ENCODE measurements at places on chromosomes 2 and 18.
A peak's percentile ranks its signal among the peaks of the same experiment; 100 is the strongest.

GRCh38 chr2:4507661-4508060, 804.3 kb downstream of the DCDC2C start:
- no peak for DNase-seq

DNA sequence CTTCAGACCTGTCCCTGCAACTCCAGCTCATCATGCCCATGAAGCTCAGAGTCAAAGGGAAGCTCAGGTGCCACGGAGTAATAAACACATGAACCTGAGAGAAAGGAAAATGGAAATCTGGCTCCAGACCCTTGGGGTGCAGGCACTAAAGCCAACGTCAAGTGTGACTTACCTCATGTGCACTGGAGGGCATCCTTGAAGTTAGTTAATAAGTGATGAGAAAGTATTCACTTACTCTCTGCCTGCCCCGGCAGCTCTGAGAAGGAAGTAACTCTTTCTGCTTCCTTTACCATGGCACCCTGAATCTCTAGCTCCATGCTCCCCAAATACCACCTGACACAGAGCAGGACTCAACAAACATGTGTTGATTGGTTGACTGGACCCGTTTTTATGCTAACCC, 21.4 kb upstream of the AGAP1 start:
- no peak for DNase-seq

DNA sequence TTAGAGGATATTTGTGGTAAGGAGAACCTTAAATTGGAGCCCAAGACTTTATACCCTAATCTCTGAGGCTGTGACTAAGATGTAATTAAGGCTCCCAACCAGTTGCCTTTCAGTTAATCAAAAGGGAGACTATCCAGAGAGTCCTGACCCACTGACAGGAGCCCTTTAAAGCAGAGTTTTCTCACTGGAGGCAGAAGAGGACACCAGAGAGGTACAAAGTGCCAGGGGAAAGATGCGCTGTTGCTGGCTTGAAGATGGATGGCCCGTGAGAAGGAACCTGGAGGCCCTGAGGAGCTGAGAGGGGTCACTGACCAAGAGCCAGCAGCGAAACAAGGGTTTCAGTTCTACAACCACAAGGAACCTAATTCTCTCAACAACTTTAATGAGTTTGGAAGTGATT, 137.3 kb downstream of the TMEM131 start:
- DNase-seq: no peak

DNA sequence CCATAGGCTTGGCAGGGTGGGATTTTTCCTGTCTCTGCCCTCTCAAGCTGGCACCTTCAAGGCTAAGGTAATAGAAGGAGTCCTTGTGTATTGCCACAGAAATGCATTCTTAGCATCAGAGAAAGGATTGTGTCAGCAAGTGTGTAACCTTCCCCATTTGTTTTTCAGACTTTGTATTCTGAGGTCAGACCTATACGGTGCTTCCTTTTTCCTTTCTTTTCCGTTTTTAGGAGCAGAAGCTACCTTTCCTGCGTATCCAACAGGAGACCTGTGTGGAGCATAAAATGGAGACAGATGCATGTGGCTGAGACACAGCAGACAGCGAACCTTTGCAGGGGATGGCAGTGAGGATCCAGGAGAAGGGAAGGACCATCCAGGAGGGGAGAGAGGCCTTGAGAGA, 46.6 kb downstream of the ARL5A start:
- DNase-seq: no peak

DNA sequence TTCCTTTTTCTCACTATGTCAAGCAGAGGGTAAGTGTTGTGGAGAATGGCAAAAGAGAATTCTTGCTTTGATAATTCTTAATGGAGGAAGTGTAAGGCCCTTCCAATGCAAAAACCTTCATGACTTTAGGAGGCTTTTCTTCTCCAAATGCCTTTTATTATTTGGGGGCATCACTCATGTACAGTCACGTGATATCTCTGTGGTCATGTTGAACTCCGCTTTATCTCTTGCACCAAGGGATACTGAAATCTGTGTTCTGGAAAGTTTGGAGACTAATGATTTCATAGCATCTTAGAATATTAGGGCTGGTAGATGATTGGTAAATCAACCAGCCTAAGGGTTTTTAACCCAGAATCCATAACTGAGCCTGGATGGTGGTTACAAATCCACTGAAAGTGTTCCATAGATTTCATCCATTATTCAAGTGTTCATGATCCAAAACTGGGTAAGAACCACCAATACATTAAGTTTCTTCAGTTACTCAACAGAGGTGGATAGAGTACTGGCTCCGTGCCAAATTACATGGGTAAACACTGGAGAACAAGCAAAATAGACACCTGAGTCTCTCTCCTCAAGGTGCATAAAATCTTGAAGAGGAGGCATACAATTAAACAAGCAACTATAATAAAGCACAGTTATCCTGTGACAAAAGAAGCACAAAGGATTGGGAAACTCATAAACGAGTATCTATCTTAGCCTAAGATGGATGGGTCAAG, 169.6 kb upstream of the EPHA4 start:
- no peak for DNase-seq

- no peak for DNase-seq
Measured at GRCh38 chr2:168471163-168471475, 15.0 kb downstream of the CERS6 start.

- no peak for DNase-seq
Measured at GRCh38 chr2:46735730-46736493, 179.7 kb downstream of the MCFD2 start.

- DNase-seq: peak; percentile 70
Measured at GRCh38 chr2:98731041-98731893, at the start of gene MGAT4A. Gene MGAT4A (minus strand): TSS chr2:98731132. CDS start chr2:98726332, 4,800 bp downstream.

DNA sequence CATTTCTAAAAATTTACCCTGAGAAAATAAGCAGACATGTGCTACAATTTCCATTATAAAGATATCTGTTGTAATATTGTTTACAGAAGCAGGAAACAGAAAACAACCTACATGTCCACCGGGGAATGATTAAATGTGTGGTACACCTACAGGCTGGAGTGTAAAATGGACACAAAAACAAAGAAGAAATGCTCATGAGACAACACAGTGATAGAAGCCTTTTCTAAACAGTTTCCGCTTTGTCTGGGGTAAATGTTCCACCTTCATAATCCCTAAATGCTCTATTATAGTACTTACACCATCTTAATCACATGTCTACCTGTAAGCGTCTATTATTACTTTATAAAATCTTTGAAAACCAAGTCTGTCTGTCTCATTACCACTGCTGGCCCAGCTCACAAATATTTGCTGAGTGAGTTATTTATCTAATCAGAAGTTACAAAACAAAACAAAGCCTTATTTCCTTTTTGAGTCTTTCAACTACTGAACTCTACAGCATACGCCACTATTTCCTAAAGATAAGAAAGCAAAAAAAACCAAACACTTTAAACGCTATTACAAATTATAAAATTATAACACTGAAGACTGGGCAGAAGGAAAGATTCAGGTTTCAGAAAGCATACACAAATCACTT, 95.3 kb downstream of the PIGN start:
- DNase-seq: no peak

- DNase-seq: no peak
Measured at GRCh38 chr2:98091738-98092137, 4.8 kb downstream of the VWA3B start.

DNA sequence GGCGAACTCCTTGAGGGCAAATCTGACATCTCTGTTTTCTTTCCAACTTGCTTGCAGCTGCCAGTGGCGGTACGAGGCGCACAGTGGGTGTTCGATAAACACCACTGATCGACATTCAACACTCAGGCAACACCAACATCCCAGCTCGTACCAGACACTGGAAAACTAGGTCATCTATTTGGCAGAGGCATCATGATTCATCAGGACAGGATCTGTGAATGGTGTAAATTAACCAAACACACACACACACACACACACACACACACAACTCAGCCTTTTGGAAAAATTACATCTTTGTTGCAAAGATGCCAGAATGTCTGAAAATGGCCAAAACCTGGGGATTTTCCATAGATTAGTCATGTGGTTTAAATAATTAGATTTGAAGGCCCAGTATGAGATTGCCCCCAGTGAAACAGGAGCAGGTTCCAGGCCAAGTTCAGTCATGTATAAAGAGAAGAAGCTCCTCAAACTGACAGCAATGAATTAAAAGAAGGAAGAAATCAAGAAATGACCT, 150.5 kb upstream of the NCKAP5 start:
- no peak for DNase-seq

DNA sequence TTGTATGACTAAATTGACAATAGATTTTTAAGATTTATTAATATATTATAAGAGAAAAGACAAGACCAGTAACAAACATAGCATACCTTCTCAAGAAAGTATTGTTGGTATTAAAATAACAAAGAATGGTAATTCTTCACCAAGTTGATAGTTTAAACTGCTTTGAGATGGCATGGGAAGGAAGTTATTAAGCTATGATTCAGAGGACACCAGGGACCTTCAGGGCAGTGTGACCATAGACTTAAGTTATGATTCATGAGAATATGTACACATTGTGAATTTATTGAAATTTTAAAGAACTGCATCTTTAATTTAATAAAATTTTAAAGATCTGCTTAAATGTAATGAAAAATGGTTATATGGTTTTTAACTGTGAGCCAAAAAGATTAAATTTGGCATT, 205.7 kb downstream of the DSEL start:
- no peak for DNase-seq

DNA sequence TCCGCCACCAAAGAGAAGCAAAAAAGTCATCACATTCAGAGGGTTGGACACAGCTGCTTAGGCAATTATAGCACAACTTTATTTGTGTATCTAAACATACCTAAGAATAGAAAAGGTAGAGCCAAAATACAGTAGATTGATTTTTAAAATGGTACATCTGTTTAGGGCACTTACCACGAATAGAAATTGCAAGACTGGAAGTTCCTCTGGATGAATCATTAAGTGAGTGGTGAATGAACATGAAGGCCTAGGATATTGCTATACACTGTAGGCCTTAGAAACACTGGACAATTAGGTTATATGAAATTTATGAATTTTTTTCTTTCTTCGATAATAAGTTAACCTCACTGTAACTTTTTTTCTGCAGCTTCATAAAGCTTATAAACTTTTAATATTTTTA, 687.0 kb downstream of the BCL11A start:
- DNase-seq: no peak

- DNase-seq: no peak
Measured at GRCh38 chr2:173290046-173290445, 64.6 kb upstream of the CDCA7 start.
